ENCODE measurements at places on chromosomes 2 and 18. TPM values are rescaled to one million over a fixed set of nuclear protein-coding genes. Genes with fewer than 3 reads are reported as not detected.

DNA sequence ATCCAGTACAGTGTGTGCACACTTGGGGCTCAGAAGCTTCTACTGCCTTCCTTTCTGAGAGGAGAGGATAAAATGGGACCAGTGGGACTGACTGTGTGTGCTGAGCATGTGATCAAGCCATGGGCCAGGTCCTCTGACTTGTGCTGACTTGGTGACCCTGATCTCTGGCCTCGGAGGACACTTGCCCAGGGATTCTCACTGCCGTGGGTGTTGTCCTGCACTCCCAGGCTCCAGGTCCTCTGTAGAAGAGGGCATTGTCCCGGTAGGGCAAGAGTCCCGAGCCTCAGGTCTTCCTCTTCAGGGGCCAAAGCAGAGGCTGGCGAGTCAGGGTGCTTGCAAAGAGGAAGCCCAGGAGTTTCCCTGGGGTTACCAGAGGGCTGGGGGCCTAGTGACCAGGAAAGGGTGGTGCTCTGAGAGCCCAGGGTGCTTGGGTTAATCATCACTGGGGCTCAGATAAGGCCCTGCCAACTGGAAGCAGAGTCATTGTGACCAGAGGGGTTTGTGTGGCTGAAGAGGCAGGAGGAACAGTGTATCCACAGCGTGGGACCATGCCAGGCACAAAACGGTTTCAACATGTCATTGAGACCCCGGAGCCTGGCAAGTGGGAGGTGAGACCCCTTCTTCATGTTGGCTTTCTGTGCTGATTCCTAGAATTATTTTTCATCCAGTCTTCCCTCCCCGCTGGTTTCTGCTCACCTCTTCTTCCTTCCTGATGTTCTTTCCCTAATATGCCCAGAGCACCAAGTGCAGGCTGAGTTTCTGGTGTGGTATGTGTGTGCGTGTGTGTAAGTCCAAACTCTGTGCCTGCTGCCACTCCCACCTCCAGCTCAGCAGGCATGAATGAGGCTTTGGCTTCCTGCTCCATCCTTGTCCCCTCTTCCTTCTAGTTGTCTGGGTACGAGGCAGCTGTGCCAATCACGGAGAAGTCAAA lies at the start of gene GCKR:
Gene GCKR (plus strand): TSS at position 483 of the 931 bp plus-strand sequence. CDS start 66 bp downstream, at position 549.
- DNase-seq, result peak; percentile 28

MGAT4A gene
- total RNA-seq, result 42.2 TPM

GRCh38 chr2:159067971-159068370 lies 99.5 kb downstream of the TANC1 start:
- no peak for DNase-seq

DNA sequence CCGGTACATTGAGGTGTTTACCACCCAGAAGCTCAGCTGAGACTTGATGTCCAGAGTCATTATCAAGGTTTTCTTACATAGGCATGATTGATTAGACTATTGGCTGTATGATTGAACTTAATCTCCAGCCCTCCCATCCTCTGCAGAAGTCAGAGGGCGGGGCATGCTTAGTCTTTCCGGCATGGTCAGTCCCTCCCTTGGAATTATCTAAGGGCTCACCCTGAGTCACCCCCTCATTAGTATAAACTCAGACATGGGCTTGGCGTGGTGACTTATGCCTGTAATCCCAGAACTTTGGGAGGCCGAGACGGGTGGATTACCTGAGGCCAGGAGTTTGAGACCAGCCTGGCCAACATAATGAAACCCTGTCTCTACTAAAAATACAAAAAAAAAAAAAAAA lies 243.9 kb downstream of the VAPA start:
- no peak for DNase-seq

GLI2 gene
- total RNA-seq, result 0.51 TPM

- DNase-seq, result no peak
Measured at GRCh38 chr2:46610021-46610420, 130.7 kb downstream of the TMEM247 start.

HTR2B gene
- total RNA-seq, result 0.55 TPM

DNA sequence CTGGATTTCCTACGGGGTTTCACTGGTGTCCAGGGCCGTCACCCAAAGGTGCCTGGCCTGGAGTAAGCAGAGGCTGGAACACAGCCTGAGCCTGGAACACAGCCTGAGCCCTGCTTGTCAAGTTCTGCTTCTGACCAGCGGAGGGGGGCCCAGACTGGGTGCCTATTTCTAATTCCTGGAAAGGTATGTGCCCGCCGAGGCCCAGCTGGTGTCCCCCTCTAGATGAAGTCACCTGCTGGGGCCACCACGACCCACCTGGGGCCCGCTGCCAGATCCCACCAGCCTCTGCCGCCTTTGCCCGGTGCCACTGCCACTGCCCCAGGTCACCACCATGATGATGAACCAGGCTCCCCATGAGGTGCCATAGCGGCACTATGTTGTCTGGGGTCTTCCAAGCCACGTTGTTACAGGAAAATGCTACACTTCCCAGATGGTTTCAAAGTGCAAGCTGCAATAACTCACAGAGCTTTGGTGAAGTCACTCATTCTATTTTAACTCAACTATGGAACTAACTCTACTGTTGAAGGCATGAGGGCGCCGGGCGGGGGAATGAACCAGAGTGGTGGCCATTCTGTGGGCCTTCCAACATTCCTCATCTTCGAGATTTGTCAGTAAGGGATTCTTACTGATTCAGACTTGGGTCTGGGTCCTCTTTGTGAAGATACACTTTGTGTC lies 40.9 kb upstream of the LAPTM4A start:
- DNase-seq, result no peak

- no peak for DNase-seq
Measured at GRCh38 chr2:25112113-25112512, 56.3 kb downstream of the POMC start.

DNA sequence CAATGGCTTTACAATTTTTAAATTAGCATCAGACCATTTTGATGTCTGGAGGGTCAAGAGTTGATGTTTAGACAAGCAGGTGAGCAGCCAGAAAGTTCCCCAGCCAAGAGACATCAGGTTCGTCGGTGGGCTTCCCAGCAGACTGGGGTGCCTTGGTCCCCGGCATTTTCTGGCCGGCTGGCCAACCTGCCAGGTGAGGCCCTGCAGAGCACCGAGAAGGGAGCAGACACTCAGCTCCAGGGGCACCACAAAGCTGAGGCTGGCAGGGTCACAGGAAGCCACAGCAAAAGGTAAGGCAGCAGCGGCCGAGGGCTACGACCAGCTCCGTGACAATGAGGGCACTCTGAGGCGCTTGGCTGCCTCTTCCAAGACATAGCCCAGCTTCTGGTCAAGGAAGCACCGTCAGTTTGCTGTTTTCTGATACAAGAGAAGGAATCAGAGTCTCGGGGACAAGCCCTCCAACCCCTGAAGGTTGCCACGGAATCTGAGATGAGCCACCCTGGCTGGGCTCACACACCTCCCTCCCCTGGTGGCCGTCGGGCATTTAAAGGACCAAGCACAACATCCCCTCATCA lies 229.0 kb downstream of the MGAT5 start:
- DNase-seq, result no peak

- peak; percentile 90 for DNase-seq
Measured at GRCh38 chr2:113390124-113390849, 47.2 kb upstream of the ZNG1B start.

- DNase-seq, result peak; percentile 94
Measured at GRCh38 chr2:120132190-120132589, 91.0 kb downstream of the TMEM185B start.

RGPD4 gene
- total RNA-seq, result 0.09 TPM

SERPINB3 gene
- total RNA-seq, result not detected

- DNase-seq, result no peak
Measured at GRCh38 chr18:41881285-41881684, 73.7 kb upstream of the PIK3C3 start.

CXCR1 gene
- not detected for total RNA-seq

All from endothelial cell of umbilical vein (primary cell).